ENCODE measurements at places on chromosomes 11 and 22.

GRCh38 chr11:16395601-16396000 lies 39.3 kb upstream of the SOX6 start:
- no peak for DNase-seq

- DNase-seq: no peak
Measured at GRCh38 chr22:35198738-35199137, 58.6 kb upstream of the HMGXB4 start.

GRCh38 chr11:19187114-19187832 lies 14.5 kb downstream of the CSRP3 start:
- DNase-seq: no peak

GRCh38 chr11:119473226-119473625 lies 50.3 kb upstream of the THY1 start:
- DNase-seq: no peak

- no peak for DNase-seq
Measured at GRCh38 chr11:123601136-123601535, 53.3 kb downstream of the SCN3B start.

DNA sequence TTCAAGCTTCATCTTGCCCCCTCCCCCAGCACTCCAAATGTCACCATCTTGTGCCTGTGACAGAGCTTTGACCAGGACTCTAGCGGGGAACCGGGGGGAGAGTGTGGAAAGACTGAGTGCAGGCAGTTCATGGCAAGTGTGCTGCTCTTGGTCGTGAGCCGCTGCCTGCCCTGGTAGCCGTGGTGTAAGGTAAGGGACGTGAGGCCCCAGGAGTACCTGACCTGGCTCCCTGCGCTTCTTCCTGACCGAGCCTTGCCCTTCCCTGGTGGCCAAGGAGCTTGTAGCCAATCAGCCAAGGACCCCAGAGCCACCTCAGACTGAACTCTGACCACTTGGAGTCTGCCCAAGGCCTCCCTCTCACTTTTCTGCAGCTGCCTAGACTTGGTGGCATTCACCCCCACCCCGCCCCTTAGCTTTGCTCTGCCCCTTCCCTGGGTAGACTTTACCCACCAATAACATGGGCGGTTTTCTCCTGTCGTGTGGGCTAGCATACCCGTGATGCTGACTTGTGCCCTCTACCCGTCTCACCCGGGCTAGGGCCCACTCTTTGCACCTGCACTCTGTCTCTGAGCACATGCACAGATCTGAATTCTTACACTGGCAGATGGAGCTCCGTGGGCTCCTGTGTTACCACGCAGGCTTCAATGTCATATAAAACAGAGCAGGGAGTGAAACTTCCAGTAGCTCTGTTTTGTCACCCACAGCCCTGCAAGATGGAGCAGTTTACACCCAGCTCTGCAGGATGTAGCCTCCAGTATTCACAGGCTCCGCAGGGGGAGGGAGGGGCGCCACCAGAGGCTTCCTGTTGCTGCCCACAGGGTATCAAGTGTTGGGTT lies 1.5 kb downstream of the DGKZ start:
- DNase-seq: no peak

- DNase-seq: no peak
Measured at GRCh38 chr11:34911676-34912075, 4.5 kb downstream of the APIP start.

DNA sequence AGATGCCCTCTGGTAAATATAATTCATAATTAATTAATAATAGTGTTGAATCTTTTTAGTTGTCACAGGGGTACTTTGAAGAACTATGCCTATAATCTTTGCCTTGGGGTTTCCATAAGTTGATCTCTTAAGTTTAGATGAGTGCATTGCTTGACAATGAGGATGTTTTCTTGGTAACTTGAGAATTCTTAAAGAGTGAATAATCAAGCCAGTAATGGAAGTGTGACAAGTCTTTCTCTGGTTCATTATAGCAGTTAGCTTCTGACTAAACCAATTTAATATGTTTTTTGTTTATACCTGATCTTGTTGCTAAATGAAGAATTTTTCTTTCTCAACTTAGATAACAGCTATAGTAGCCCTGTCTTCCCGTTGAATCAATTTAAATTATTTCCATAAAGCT lies 46.2 kb downstream of the ATXN10 start:
- DNase-seq: no peak

DNA sequence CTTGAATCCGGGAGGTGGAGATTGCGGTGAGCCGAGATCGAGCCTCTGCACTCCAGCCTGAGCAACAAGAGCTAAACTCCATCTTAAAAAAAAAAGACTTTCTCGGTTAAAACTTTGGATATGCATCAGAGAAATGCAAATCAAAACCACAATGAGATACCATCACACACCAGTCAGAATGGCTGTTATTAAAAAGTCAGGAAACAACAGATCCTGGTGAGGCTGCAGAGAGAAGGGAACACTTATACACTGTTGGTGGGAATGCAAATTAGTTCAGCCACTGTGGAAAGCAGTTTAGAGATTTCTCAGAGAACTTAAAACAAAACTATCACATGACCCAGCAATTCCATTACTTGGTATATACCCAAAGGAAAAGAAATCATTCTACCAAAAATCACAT lies 619.4 kb upstream of the KIRREL3 start:
- DNase-seq: no peak

GRCh38 chr11:113847580-113847979 lies 27.8 kb downstream of the USP28 start:
- no peak for DNase-seq

- no peak for DNase-seq
Measured at GRCh38 chr11:33835143-33835878, 56.6 kb downstream of the LMO2 start.

DNA sequence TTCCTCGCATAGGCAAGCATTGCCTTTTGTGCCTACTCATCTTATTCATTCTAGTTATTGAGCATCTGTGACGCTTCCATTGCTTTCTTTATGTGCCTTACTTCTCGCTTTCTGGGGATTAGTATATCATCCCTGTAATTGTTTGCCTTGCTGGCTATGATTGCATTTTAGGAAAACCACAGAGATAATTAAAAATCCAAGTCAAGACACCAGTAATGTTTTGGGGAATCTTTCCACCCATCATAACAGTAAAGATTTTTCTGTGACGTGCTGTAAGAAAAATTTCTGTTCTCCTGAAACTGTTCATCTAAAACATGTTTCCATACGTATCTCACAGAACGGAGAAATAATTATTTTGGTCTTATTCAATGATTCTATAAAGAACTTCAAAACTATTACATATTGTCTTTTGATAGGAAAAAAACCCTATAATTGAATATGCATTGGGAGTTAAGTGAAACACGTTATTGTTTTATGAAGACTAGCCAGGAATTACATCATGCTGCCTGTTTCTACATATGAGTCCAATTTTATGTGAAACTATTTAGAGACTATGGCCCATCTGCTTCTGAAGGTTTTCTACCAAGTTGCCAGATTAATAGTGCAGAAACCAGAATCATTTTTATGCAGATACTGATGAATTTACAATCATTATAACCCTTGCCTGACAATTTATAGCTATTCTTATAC lies 133.7 kb upstream of the FIBIN start:
- no peak for DNase-seq

- DNase-seq: no peak
Measured at GRCh38 chr22:46114518-46115387, 35.6 kb upstream of the PPARA start.

Measured in iPS-NIHi11 (cell line).